ENCODE measurements at places on chromosomes 4 and X.
A peak's percentile ranks its signal among the peaks of the same experiment; 100 is the strongest.

DNA sequence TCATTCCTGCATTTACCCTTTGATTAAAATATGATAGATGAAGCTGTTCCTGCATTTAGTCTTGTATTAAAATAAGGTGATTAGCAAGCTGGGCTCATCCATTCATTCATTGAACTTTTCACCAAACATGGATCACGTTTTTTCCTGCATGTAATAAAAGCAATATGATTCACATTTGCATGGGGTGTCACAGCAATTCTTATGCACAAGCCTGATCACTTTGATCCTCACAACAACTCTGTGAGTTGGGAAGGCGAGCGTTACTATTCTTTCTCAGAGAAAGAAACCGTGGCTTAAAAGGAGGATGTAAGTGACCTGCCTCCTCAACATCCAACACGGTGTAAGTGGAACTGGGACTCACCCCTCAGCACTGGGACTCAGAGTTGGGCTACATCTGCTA lies 20.0 kb downstream of the CHRNA9 start:
- DNase-seq, result no peak

DNA sequence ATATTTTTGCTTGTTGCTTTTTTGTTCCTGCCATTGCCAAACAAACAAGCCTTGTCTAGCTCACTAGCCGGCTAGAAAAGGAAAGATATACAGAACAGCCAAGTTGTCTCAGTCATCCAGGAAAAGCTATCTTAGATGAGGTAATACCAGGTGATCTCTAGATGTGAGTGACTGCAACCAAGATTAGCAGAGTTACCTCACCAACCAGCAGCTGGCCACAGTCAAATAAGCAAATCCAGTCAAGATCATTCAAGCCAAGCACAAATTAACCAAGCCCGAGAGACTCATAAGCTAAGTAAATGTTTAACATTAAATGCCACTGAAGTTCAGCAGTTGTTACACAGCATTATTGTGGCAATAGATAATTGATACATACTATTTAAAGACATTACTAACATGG lies 108.6 kb downstream of the CENPC start:
- DNase-seq, result no peak

DNA sequence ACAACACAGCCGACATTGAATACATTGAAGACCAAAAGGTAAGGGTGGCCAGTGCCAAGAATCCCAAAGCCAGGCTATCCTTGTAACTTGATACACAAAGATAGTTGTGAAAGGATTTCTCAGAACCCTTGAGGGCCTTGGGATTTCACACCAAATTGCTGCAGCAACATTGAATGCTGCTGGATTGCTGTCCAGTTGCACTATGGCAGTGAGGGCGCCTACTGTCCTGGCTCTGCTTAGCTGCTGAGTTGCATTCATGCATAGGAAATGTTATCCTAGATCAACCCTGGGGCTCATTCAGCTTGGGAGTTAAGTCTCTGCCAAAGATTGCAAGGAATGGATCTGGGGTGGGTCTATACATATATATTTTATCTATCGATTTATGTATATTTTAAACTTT lies 38.7 kb downstream of the LONRF3 start:
- DNase-seq, result no peak

DNA sequence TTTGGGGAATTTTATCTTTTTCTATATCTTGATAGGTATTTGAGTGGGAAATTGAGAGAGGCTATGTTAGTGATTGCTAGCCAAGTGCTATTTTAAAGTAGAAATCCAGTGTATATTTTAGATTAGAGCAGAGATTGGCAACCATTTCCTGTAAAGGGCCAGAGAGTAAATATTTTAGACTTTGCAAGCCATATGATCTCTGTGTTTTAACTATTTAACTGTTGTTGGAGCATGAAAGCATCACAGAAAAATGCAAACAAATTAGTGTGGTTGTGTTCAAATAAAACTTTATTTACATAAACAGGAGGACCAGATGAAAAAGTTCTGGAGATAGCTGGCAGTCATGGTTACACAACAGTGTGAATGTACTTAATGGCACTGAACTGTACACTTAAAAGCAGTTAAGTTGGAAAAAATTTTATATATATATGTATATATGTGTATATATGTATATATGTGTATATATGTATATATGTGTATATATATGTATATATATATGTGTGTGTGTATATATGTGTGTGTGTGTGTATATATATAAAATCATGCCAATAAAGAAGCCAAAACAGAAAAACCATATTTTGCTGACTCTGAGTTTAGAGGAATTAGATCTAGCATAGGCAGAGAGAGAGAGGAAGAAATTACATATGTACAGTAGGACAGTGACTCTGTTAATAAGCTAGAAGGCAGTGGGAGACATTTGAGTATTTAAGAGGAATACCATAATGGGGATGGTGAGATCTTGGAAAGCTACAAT lies 83.4 kb downstream of the TMEM164 start:
- peak; percentile 43 for DNase-seq

DNA sequence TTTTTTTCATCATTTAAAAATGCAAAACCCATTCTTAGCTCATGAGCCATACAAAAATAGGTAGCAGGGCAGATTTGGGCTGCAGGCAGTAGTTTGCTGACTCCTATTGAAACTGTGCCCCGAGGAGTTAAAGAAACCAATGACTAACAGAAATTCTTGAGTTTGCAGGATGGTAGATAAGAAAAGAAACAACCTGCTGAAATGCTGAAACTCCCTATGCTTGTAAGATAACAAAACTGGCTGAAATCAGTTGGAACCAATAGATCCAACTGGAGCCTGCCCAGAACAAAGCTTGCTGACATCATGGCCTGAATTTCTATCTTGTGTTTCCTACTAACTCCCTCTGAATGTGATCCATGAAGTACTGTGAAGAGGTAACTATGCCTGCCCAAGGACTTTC lies 68.6 kb downstream of the ANOS1 start:
- DNase-seq, result no peak

DNA sequence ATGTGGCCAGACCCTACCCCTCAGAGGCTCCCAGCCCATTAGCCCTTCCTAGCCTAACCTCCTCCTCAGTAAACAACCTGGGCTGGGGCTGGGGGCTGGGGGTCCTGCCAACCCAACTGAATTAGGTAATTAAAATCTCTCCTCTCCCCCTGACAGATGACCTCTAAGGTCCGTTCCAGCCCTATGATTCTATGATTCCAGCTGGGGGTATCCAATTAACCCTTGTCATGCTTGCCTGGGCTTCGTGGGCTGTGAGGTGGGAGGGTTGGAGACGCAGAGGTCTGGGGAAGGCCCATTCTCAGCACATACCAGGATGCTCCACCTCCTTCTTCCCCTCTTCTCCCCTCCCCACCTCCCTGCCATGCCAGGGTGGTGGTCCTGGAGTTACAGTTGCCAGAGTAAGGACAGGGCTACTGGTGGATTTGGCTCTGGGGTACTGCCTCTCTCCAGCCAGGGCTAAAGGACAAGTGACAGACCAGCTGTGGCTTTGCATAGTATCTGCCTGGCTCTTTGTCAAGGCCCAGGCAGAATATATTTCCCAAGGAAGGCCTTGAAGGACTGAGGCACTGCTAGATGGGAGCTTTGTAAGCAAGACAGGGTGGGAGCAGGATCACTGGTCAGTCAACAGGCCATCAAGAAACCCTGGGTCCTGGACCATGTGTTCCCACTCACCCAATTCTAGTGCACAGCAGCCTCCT lies 82.1 kb downstream of the EFNB1 start:
- no peak for DNase-seq

DNA sequence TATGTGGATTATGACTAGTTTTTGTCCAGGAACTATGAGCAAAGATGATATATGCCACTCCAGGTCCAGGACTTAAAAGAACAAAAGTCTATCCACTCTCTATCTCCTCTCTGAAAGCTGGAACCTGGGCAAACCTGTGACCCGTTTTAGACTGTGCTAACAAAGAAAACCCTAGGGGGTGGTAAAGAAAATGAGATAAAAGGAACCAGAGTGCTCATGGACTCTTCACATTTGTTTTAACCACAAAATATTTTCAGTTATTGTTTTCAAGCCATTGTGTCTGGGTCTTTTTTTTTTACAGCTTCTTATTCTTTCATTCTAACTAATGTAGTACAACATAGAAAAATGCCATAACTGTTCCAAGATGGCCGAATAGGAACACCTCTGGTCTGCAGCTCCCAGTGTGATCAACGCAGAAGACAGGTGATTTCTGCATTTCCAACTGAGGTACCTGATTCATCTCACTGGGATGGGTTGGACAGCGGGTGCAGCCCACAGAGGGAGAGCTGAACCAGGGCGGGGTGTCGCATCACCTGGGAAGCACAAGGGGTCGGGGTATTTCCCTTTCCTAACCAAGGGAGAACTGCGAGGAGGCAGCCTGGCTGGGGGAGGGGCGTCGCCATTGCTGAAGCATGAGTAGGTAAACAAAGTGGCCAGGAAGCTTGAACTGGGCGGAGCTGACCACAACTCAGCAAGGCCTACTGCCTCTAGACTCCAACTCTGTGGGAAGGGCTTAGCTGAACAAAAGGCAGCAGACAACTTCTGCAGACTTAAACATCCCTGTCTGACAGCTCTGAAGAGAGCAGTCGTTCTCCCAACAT lies 45.1 kb downstream of the CHM start:
- peak; percentile 6 for DNase-seq

DNA sequence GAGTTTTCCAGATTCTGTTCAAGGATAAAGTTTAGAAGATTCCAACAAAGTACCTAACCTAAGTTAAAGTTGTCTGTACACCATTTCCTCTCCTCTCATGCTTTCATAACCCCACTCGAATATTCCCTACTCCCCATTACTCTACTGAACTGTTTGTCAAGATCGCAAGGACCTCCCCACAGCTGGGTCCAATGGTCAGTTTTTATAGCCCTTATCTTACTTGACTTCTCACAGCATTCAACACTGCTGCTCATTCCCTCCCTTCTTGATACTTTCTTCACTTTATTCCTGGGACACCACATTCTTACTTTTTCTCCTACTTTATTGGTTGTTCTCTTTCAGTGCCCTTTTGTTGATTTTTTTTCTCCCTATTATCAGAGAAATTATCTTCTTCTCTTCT lies 30.9 kb downstream of the QDPR start:
- DNase-seq, result no peak

GRCh38 chrX:50115973-50116372 lies 84.8 kb downstream of the AKAP4 start:
- no peak for DNase-seq

GRCh38 chr4:20326977-20327376 lies 75.3 kb downstream of the SLIT2 start:
- DNase-seq, result peak; percentile 63

DNA sequence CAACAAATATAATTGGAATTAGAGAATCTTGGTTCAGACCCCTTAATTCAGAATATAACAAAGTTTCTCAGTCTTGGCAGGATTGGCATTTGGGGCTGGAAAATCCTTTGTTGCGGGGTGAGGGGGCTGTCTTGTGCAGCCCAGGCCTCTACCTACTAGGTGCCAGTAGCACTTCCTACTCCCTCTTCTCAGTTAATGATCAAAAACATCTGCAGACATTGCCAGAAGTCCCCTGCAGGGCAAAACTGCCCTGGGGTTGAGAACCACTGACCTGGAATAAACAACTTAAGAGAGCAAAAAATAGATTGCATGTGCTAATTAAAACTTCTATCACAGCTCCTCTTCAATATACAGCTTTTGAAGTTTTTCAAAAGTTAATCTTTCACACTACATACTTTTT lies 36.7 kb upstream of the CXorf38 start:
- DNase-seq, result no peak

DNA sequence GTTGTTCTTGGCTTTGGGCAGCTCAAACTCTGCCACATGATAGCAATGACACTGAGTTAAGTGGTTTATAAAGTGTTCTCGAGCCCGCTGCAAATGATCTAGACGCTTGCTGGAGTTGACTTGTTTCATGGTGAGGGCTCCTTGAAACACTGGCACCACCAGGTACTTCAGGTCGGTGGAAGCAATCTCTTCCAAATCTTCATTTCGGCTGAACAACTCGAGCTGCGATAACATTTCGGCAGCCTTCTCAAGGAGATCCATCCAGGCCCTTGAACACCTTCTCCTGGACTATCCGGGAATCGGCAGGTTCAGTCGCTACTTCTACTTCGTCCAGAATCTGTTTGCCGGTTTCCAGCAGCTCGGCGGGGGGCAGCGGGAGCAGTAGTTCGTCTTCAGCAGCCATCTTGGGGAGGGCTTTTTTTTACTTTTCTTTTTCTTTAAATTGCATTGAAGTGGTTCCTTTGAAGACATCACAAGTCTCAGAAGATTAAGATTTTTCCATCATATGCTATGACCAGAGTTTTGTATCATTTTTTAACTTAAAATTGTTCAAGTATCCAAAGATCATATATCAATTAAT lies 28.0 kb downstream of the HNRNPDL start:
- DNase-seq, result no peak

DNA sequence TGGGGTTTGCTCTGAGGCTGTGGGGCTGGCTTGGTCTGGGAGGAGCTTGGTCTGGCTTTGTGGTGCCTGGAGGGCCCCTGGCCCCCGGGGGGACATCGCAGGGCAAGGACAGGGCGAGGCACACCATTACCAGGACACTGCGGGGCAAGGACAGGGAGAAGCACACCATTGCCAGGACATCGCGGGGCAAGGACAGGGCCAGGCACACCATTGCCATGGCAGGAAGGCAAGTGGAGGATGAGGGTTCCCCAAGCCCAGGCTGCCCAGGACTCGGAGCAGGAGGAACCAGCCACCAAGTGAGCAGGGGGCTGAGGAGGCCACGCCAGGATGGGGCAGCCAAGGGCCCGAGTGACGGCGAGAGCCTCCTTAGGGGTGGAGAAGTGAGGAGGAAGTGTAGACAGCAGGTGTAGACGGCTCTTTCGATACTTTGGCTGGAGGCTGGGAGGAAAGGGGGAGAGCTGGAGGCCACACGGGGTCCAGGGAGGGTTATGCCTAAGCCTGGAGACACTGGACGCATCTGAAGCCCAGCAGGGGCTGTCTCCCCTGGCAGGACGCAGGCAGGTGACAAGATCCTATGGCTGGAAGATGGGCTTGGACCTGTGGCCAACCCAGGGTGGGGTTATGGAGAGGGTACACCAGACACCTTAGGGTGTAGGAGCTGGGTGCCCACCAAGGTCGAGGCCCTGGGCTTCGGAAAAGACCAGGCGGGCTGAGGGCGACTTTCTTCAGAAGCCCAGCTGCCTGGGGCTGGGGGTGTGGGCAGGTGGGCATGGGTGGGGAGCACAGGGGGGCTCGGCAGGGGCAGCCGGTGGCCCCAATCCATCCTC lies 7.3 kb downstream of the NKX1-1 start:
- no peak for DNase-seq

- DNase-seq, result peak; percentile 10
Observed at GRCh38 chr4:100190643-100191600, 654 bp upstream of the DDIT4L start.

DNA sequence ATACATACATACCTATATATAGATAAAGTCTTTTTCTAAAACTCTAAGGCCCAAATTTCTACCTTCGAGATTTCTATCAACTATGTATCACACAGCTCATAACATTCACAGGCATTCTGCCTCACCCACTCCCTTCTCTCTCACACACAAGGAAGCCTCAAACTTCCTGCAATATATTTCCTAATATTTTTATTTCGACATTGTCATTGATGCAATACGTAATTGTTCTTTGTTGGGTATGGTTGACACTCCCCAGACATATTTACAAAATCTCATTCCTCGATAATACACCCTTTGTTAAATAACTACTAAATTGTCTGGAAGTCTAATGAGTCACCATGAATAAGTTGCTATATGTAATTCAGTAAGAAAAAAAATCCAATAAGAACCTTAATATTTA lies 143.5 kb downstream of the HNRNPD start:
- no peak for DNase-seq

GRCh38 chr4:113407409-113407808 lies 354.1 kb downstream of the CAMK2D start:
- no peak for DNase-seq

- DNase-seq, result no peak
Observed at GRCh38 chr4:98574816-98575215, 83.6 kb downstream of the TSPAN5 start.
